ENCODE measurements at places on chromosomes 11 and 22.
A peak's percentile ranks its signal among the peaks of the same experiment; 100 is the strongest.

DNA sequence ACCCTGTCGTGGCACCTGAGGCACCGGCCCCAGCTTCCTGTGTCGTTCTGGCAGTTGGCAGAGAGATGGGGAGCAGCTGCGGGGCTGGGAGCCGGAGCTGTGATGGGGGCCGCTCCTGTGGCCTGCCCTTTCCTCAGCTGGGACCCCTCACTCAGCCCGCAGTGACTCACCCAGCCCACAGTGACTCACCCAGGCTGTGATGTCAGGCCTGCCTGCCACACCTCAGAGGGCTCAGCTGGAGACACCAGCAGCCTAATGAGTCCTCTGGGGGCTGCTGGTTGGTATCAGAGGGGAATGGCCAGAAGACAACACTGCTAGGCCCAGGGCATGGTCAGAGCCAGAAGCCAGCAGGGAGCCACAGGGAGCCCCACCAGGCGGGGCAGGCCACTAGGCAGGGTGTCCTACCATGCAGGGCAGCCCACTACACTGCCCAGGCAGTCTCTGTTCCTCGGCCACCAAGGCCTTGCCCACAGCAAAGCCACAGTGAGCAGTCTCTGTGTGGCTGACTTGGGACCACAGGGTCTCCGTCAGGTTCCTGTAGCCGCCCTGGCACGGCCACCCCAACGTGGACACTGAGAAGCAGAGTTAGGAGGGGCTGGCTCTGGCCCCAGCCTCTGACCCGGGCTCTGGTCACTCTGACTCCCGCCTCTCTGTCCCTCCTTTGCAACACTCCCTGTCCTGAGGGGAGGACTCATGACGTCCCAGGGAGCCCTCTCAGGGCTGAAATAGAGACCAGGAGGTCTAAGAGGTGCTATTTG lies 4.2 kb upstream of the FXYD2 start:
- DNase-seq: peak; percentile 86

GRCh38 chr11:132030896-132031295 lies 660.5 kb downstream of the NTM start:
- no peak for DNase-seq

GRCh38 chr11:17171916-17172315 lies 35.9 kb downstream of the PIK3C2A start:
- no peak for DNase-seq

DNA sequence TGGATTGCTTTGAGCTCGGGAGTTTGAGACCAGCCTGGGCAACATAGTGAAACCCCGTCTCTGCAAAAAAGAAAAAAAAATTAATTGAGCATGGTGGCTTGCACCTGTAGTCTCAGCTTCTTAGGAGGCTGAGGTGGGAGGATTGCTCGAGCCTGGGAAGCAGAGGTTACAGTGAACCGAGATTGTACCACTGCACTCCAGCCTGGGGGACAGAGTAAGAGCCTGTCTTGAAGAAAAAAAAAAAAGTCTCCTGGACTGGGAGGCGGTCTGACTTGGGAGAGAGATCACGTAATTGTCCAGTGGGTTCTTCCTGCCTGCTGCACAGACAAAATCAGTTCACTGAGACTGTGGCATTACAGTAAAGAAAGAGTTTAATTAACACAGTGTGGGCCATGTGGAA lies 3.1 kb upstream of the MTCH2 start:
- no peak for DNase-seq

- no peak for DNase-seq
Observed at GRCh38 chr11:10935015-10935559, 77.2 kb upstream of the ZBED5 start.

GRCh38 chr11:62472063-62472884 lies 53.4 kb downstream of the SCGB1A1 start:
- no peak for DNase-seq

DNA sequence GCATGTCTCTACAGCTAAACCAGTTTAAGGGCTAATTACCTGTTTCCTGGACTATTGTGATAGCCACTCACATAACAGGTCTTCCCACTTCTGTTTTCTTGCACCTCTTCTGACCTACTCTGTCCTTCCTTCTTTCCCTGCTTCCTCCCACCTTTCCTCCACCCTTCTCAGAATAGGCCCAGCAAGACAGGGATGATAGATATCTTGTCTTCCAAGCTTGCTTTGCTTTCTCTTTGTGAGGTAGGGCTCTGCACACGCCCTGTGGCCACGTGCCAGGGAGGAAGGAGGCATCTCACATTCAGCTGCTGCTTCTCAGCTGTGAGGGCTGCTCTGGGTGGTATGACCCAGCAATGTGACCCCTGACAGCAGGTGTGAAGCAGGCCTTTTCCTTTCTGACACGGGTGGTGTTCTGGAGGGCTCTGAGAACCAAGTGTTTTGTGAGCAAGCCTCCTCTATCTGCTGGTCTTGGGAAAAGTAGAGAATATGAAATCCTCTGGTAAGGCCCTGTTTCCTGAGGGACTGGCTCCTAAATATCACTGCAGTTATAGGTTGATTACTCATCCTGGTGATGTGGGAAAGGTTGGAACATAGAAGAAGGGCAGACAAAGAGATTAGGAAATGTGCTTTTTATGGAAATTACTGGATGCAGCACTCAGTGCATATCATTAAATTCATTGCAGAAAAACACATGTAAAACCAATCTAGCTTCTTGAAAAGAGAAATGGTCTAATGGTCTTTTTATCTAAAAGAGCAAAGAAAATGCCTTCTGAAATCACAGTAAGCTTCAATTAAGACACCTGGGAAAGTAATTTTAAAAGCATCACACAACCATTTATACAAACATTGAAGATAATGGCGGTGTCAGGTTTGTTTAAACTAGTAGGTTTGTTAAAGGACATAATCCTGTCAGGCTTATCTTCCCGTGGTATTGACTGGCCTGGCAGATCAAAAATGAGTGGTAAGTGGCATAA lies 8.5 kb downstream of the AMOTL1 start:
- DNase-seq: no peak
